Umbilical cord (tissue), 2 donors: ENCODE measurements at places on chromosomes 16 and 17. TPM values are rescaled to one million over a fixed set of nuclear protein-coding genes. Genes with fewer than 3 reads are reported as not detected.

DNA sequence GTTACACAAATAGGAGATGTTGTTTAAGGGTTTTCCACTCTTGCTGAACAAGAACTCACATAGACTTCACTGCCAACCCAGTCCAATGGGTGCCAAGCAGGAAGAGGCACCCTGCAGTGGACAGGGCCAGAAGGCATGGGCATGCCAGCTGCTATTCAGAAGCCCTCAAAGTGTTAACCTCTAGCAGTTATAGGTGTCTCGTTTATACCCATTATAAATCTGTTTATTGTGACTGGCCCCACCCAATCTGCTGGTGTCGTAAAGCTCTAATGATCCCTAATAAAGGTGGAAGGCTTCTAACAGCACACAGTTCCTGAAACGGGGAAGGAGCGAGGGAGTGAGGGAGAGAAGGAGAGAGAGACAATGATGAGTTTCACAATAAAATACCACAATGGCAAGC is 23.9 kb downstream of the HNF1B start:
- DNase-seq: no peak

DNA sequence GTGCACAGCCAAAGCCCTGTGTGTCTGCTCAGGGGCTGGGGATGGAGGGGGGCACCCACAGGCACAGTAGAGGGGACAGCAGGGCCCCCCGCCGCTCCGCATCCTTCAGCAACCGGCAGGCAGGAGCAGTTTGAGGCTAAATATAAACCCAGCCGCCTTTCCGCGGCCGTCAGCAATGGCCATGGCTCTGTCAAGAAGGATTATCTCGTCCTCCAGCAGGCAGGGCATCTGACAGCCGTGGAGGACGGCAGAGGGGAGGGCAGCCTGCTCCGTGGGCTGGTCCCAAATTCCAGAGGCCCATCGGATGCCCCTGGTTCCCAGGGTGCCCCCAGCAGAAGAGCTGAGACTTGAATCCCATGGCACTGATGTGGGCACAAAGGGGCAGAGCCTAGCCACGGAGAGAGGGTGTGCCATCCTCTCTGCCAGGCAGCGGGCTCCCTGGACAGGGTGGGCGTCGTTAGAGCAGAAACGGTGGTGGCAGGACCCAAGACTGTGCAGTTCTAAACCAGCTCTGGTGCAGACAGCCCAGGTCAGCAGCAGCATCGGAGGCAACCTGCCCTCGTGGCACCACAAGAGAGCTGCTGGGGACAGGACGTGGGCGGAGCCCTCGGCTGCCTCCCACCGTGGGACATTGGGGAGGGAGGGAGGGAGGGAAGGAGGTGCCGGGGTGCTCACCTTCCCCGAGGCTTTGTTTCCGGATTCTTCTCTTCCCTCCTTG is 198.8 kb upstream of the CIBAR2 start:
- peak; percentile 64 for DNase-seq

DNA sequence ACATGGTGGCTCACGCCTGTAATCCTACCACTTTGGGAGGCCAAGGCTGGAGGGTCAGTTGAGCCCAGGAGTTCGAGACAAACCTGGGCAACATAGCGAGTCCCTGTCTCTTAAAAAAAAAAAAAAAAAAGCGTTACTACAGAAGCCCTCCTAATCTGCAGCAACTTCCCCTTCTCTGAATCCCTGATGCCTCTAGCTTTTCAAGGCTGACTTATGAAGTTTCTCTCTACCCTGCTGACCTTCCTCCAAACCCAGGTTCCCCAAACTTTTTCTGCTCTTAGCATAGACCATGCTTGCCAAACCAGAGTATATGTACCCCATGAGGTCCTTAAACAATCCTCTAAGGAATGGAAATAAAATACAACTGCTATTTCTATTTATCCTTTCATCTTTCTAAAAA is 16.4 kb downstream of the LYRM1 start:
- no peak for DNase-seq

DNA sequence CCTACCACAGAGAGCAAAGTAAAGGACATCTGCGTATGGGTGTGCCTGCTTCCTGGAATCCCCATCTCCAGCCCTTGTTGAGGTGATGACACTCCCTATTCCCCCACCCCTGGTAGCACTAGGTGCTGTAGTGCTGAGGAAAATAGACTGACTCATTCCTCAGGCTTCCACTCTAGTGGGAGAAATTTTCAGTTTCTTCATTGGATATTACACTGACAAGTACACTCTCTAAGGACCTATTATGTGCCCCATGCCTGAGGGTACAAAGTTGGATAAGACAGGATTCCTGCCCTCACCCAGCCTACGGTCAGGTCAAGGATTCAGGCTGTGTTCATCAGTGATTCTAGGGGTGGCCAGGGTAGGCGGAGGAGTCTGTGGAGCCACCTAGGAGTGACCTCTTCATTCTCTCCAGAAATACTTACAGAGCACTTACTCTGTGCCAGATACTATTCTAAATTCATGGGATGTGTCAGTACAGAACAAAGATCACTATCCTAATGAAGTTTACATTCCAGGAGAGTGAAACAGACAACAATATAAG is 4.5 kb upstream of the ZC3H7A start:
- no peak for DNase-seq

Gene PARN
- total RNA-seq: 27.0 TPM

DNA sequence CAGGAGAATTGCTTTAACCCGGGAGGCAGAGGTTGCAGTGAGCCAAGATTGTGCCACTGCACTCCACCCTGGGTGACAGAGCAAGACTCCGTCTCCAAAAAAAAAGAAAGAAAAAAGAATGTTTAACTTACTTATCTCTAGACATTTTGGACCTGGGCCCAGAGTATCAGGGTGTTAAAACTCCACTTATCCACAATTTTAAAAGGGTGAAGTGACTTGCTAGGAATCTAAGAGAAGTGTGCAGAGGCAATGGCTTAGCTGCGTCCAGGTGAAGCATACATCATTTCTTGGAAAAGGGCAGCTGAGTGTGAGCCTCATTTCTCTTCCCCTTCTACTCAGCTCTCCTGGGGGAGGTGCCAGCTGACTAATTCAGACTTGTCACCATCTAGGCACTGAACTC is 25.1 kb downstream of the ALDH3A2 start:
- DNase-seq: no peak

DNA sequence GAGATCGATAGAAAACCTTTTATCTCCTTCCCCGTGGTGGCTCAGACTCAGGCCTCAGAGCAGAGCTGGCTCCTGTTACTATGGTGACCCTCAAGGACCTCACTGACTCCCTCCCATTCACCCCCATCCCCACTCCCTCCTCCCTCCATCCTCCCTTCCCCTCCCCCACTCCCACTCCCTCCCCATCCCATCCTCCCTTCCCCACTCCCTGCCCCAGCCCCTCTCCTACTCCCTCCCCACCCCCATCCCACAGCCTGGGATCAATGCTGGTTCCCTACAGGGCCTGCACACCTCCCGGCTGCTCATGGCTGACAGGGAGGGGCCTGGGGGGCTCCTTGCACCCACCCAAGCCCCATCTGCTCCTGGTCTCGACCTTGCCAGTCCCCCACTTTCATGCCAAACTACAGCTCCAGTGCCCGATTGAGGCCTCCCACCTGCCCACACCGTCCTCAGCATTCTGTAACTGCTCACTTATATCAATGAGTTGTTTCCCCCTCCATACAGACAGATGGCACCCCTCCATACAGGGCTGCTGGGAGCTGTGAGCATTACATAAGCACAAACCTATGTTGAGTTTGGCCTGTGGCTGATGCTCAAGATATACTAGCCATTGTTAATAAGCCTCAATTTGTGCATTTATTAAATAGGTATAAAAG is 11.6 kb upstream of the RAI1 start:
- no peak for DNase-seq

Gene WSCD1
- total RNA-seq: 5.1 TPM

Gene KRT39
- total RNA-seq: 2.4 TPM

Gene UTS2R
- 0.48 TPM for total RNA-seq

Gene HOXB8
- total RNA-seq: not detected

GRCh38 chr17:28712032-28712704 is 480 bp upstream of the PROCA1 start:
- DNase-seq: peak; percentile 56

Gene ZNF469
- 5.3 TPM for total RNA-seq

DNA sequence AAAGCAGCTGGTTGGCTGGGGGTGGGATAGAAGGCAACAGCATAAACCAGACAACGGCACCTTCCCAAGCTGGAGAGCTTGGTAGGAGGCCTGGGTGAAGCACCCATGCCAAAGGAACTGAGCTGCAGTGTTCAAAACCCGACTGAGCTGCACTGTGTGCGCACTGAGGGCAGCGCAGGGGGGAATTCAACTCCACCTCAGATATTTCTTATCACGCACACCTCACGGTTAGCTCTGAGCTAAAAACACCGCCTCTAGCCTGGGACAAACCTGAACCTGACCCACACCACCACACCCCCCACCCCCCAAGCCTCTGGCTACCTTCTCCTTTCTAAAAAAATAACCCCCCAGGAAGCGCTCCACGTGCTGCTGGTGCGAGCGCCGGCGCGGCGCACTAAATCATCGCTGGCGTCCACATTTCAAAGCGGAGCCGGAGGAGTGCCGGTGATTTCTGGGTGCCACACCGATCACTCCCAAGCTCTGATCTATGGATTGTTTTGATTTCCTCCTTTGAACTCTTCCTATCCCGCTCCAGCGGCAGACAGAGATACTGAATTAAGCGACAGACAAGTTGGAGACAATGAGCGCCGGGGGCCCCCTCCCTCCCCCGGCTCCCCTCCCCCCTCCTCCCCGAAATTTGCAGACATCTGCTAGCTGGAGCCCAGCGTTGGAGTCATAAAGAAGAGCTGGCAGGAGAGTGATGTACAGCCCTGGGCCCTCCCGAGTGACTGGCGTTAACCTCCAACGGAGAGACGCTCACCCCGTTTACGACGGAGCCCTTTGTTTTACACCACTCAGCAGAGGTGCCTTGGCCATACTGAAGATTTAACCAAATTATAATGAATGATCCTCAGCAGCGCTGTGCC is 85.0 kb downstream of the NOG start:
- no peak for DNase-seq

GRCh38 chr16:88686439-88687253 is at the start of gene SNAI3:
SNAI3 (minus strand) TSS chr16:88686507; CDS start chr16:88686406, 101 bp downstream.
- peak; percentile 64 for DNase-seq

- DNase-seq: no peak
Measured at GRCh38 chr16:66908762-66909559, 9.7 kb downstream of the CDH16 start.

- no peak for DNase-seq
Measured at GRCh38 chr16:83619381-83620150, 188.2 kb upstream of the HSBP1 start.

Gene LGALS9
- 4.1 TPM for total RNA-seq

DNA sequence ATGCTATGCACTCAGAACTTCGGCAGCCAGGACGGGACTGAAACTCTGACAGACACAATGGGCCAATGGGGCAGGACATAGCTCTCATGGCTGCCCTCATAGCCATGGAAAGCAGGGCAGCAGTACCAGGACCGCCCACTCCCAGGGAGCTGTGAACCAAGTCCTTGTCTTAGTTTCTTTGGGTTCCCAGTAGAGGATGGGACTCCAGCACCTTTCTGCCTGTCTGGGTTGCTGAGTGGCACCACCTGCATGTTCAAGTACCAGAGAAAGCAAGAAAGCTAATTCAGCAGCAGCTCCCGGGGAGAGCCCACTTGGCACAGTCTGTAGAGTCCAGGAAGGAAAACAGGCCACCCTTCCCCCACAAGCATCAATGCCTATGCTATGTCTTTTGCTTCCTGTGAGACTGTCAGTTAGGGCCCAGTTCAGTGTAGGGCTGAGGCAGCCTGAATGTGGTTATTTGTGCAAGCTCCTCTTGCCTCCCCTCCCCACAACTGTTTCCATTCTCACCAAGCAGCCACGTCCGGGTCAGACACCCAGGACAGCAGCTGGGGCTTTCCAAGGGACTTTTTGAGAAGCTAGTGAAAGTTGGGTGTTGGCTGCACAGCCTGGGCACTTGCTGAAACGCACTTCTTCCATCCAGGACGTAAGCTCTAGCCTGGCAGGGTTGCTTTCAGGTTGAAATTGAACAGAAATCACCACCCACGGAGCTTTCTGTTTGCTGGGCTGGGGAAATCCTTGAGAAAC is 7.8 kb downstream of the SUPT4H1 start:
- no peak for DNase-seq

DNA sequence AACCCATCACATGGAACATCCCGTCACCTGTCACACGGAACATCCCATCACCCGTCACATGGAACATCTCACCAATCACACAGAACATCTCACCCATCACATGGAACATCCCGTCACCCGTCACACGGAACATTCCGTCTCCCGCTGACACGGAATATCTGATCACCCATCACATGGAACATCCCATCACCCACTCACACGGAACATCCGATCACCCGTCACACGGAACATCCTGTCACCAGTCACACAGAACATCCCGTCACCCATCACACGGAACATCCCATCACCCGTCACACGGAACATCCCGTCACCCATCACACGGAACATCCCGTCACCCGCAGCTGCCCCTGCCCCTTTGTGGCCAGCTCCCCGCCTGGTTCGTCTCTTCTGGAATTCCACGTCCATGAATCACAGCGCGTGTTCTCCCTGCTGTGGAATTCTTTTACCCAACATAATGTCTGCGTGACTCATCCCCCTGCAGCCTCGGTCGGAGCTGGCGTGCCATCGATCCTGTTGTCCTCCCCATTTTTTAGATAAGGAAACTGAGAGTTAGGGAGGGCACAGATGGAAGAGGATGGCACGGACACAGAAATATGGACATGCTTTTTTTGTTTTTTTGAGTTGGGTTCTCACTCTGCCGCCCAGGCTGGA is 5.6 kb downstream of the CPNE7 start:
- DNase-seq: peak; percentile 24

GRCh38 chr16:28149011-28149888 is 62.5 kb downstream of the XPO6 start:
- no peak for DNase-seq
